ENCODE measurements at places on chromosomes 11 and 22.

DNA sequence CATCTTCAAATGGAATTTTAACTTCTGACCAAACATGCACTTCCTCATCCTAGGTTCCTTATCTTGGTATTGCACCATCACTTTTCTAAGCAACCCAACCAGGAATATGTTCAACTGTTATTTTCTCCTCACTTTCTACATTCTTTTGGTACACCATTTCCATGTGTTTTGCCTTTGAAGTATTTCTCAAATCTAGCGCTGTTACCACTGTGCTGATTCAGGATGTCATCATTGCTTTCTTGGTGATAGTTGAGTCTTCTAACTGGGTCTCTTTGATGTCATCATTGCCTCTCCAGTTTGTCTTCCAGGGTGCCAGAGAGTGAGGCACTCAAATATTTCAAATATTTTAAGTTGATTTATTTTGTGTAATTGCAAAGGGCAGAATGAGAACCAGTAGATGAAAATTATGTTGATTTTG is 47.5 kb downstream of the HORMAD2 start:
- no peak for DNase-seq

DNA sequence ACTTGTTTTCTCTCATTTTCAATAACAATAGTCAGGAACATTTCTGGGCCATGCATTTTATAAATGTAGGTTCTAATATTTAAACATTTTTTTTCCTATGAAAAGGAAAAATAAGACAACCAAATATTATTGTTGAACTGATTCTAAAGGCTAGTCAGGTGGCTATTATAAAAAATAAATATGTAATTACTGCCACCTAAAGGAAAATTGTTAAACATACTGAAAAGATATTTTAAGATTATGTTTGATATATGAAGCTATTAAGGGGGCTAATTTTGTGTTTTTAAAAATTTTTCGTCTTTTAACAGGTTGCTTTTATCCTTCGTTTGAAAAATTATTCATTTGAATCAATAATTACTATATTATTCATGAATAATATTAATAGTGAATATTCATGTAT is 62.2 kb upstream of the FDX1 start:
- no peak for DNase-seq

DNA sequence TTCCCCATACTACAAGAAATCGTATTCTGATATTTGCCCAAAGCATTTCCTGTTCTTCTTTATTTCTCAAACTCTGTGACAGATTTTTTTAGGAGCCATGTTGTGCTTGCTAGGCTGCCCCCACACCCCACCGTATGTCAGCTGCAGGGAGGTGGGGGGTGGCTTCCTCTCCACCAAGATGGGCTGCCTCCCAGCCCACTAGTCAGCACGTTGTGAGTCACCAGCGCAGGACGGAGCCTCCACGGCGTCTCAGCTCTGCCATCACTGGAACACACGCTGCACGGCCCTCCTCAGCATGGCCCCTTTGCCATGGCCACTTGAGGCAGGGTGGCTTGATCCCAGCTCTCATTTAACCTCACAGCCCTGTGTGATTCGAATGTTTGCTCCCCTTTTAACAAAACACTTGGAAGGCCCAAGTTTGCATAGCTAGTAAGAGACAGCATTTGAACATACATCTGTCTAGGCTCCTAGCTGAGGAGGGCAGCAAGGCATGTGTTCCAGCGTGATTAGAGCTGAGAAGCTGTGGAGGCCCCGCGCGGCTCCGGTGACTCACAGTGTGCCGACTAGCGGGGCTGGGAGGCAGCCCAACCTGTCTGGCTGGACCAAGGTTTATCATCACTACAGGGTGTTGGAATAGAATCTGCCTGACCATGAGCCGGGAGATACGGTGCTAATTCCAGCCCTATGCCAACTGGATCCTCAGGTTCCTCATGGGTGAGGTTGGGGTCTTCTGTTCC is 180.7 kb upstream of the NCAM1 start:
- no peak for DNase-seq

DNA sequence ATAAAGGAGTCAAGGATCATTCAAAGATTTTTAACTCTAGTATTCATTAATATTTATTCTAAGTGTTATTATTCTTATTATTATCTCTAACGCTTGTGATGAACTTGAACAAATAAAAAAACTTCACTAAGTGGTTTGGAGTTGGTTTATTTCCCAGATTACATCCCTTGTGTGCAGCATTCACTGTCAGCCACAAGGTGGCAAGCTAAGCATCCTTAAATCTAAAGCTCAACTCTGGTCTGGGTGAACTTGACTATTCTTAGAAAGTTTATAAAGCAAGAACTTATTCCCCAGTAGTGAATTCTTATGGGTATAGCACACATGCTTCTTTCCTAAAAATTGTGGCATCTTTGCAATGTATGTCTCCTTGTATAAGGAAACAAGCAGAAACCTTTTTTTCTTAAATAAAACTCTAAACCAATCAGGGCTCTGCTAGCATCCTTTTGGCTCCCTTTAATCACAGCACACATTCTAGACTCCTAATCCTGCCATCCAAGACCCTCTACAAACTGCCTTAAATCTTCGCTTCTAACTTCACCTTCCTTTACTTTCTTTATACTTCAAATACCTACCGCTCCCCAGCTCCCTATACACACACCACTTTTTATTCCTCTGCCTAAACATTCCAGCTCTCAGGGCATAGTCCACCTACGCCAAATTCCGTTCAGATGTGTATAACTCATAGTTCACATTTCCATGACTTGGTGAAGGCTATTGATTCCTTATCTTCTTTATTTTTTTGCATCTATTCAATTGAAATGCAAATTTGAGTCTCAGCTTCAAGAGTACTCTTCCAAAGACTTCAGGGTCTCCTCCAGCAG is 1068.8 kb downstream of the DLG2 start:
- DNase-seq: peak; percentile 31

GRCh38 chr11:5928811-5929210 is 13.2 kb upstream of the OR56A3 start:
- DNase-seq: no peak

DNA sequence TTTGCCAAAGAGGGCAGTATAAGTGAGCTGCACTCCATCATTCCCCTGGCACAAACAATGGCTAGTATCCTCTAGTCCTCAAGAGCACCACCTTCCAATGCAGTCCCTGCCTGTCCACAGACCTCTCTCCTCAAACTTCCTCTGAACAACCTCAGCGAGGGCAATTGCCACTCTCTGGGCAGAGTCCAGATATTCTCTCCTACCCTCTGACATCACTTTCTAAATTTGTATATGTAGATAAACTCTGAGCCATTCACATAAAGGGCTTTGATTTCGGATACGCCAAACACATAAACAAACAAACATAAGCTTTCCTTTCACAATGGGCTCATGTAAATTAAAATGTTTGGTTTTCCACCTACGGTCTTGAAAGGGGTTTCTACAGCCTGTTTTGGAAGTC is 3.0 kb upstream of the SLC43A3 start:
- no peak for DNase-seq
